ENCODE measurements at places on chromosomes 2 and 18.

- no peak for DNase-seq
Measured at GRCh38 chr2:147438882-147439281, 405.9 kb upstream of the ACVR2A start.

DNA sequence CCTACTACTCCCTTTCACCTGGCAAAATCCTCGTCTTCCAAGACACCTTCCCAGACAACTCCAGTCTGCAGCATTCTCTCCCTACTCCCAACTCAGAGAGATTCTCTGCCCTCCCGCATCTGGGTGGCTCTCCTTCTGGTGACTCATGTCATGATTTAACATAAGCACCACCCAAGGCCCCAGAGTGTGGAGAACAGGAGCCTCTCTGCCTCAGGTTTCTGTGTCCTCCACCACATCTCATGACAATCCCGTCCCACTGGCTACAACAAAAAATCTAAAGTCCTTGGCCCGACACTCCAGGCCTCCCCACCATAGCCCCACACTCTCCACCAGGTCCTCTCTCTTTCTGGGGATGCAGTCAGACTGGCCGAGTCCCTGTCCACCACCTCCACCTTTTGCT, 197.1 kb downstream of the BCL11A start:
- DNase-seq: no peak

- DNase-seq: no peak
Measured at GRCh38 chr2:10954416-10954815, 42.7 kb downstream of the KCNF1 start.

- DNase-seq: no peak
Measured at GRCh38 chr18:48408111-48408726, 964 bp downstream of the ZBTB7C start.

DNA sequence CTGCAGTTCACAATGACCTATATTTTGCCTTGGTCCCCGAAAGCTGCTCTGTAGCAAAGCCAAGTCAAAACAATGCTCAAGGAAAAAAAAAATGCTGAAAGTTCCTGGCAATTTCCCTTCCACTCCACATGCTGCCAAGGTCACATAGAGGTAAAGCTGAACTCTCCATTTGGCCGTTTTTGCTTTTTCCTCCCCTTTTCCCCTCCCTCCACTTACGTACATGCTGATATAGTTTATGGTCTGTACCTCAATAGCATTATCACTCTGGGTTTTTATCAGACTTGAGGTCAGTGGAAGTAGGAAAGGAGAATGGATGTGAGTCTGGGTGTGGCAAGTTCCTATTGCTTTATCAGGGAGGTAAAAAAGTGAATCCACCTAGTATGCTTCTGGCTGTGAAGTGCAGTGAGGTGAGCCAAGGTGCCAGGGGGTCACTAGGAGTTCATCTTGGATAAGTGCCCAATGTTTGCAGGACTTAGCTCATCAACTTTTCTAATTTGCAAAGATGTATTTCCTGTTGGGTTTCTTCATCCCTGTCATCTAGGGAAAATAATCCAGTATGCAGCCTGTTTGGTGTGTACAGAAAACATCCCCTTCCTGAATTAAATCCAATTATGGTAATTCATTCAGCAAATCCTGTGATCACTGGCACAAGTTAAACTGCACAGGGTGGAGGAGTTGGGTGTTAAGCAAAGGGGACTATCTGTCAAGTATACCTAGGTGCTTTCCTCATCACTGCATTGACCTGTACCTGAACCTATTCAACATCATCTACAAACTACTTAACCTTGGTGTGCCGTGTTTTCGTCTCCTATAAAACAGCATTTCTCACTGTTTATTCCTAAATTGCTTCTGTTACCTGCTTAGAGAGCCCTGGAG, 124.3 kb upstream of the CYP26B1 start:
- no peak for DNase-seq

- DNase-seq: no peak
Measured at GRCh38 chr2:96164459-96165184, 19.4 kb upstream of the DUSP2 start.

DNA sequence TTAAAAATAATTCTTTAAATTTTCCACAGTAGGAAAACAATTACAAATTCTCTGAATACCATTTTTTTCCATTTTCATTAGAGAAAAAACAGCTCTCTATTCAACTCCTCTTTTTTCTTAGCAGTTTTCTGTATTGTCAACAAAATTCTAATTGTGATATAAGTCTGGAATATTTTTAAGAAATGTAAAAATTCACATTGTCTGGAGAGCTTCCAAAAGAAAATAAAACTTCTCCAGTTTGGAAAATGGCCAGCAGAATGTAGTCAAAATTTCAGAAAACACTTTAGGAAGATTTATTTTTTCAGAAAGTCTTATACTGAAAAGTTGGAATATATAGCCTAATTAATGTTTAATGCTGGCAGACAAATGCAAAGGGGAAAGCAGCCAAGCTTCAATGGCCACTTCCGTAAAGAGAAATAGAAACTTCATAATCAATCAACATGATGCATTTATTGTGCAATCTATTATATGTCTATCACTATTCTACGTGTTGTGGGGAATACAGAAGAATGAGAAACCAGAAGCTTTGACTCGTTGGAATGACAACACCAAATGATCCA, 733.2 kb upstream of the PKDCC start:
- DNase-seq: no peak

DNA sequence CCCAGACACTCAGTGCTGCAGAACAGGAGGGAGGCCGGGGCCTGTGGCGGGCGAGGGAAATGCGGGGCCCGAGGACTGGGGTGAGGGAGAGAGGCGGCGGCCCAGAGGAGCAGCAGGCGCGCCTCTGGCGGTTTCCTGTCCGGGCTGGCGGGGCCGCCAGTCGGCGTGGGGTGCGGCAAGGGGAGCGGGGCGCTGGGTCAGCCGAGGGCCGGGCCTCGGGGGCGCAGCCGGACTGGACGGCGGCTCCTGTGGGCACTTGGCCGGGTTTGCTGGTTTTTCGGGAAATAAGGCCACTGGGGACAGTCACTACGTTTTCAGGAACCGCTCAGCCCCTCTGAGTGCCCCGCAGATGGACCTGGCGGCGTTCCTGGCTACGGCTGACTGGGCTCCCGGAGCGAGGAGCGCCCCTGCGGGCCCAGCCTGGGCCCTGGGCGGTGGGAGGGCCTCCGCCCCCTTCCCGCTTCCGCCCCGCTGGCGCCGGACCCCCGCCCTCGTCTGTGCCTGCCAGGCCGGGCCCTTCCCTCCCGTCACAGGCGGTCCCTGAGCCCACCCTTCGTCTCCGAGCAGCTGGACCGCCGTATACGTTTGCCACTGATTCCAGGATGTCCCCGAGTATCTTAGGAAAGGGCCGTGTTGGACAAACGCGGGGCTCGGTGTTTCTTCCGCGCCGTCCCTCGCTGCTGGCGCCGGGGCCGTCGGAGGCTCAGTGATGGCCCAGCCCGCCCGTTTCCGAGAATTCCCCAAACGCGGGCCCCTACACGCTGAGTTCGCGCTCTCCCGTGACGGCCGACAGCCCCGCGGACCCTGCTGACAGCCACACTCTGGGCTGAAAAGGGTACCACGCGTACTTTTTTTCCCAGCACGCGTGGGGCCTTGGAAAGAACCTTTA, 84.6 kb downstream of the FAM210A start:
- no peak for DNase-seq

- DNase-seq: no peak
Measured at GRCh38 chr18:36628435-36629137, 200.2 kb downstream of the TPGS2 start.

DNA sequence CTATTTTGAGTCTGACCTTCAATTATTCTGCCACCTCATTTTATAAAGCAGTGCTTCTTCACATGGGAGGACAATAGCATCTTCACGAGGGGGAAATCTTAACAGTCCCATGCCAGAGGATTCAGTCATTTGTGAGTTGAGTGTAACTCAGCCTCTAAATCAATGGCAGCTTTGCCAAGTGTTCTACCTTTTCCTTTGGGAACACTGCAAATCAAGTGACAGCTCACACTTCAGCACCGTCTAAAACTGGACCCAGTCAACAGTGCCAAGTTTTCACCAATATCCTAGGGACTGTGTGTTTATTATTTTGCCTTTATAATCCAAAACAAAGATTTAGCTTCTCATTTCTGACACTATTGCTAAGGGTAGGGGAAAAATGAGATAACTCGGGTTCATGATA, 133.6 kb downstream of the FIGN start:
- DNase-seq: no peak

DNA sequence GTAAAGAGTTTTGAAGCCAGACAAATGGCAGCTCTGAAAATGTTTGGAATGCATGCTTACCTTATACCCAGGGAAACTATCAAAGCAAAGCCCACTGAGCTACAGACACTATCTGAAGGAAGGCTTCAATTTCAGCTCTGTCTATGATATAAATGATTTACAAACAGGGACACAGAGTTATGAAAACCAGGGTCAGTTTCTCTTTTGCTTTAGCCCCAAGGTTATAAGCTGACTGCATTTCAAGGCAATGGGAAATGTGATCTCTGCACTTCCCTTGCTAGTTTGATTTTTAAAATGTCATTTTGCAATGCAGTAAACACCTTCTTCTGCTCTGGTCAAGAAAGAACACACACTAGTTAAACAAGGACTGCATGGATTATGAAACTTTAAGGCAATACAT, 65.2 kb upstream of the CCDC195 start:
- DNase-seq: no peak

All from NT2/D1 (cell line).